ENCODE measurements at places on chromosomes 6 and 20.
A peak's percentile ranks its signal among the peaks of the same experiment; 100 is the strongest.

DNA sequence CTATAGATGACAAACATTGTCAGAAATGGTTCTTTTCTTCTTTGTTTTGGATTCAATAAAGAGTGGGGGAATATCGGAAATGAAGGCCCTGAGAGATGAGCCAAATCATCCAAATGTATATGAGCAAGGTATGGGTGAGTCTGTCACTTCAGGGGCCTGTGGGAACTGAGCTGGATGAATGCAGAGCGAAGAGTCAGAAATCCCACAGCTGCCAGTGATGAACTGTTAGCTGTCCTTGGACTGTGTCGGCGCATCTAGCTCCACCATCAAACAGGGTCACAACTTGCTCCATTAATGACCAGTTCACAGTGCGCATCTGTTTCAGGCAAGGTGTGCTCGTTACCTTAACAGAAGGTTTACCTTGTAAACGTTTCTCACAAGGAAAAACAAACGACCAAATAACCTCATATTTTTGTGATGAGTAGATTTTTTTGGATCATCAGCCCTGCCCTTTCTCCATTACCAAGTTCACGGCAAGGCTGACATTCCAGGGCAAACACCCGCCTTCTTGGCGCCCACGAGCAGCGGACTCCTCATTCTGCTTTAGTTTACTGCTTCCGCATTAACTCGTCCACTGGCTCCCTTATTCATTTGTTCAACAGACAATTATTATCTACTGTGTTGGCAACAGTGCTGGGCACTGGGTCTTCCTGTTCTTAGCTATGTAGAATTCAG lies 15.0 kb upstream of the CCN6 start:
- DNase-seq = no peak

DNA sequence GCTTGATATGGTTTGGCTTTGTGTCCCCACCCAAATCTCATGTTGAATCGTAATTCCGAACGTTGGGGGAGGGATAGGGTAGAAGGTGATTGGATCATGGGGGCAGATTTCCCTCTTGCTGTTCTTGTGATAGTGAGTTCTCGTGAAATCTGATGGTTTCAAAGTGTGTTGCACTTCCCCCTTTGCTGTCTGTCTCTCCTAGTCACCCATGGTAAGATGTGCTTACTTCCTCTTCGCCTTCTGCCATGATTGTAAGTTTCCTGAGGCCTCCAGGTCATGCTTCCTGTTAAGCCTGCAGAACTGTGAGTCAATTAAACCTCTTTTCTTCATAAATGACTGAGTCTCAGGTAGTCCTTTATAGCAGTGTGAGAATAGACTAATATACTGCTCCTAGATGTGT lies 19.9 kb downstream of the PFDN4 start:
- peak; percentile 34 for DNase-seq

DNA sequence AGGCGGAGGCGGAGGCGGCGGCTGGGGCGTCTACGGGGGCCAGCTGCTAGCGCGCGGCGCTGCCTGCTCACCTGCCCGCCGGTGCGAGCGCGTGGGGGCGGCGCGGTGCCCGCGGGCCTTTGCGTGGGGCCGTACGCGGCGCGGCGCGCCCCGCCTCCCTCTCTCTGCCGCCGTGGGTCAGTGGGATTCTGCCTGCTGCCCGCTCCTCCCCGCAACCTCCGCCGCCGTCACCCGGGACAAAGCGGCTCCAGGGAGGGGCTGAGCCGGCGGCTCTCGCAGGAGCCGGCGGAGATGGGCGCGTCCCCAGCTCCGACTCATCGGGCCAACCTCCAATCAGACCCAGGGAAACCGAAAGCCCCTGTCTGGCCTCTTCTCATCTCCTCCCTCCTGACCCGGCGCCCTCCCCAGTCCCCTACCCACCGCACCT lies at the start of gene RCAN2:
Gene RCAN2 (minus strand): TSS at position 249 of the 427 bp plus-strand sequence.
- DNase-seq = no peak

GRCh38 chr6:154785075-154785474 lies 51.9 kb downstream of the SCAF8 start:
- no peak for DNase-seq

GRCh38 chr6:6683969-6684833 lies 95.7 kb downstream of the LY86 start:
- no peak for DNase-seq

DNA sequence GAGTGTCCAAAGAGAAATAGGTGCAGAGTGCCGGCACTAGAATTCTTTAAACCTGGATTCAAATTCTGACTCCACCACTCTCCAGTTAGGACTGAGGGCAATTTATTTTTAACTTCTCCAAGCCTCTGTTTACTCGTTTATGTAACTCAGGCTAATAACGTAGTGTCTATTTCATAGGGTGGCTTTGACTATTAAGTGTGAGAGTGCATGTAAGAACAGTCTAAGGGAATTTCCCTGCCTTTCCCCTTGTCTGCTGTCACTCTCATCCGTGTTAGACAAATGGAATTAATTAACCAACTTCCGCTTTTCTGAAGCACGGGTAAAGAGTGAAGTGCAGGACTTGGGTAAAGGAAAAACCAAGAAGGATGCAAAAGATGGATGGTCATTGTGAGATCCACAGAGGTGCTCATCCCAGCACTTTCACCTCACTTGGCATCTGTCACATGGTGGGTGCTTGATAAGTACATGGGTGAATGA lies 4.1 kb upstream of the ZKSCAN8 start:
- peak; percentile 45 for DNase-seq

DNA sequence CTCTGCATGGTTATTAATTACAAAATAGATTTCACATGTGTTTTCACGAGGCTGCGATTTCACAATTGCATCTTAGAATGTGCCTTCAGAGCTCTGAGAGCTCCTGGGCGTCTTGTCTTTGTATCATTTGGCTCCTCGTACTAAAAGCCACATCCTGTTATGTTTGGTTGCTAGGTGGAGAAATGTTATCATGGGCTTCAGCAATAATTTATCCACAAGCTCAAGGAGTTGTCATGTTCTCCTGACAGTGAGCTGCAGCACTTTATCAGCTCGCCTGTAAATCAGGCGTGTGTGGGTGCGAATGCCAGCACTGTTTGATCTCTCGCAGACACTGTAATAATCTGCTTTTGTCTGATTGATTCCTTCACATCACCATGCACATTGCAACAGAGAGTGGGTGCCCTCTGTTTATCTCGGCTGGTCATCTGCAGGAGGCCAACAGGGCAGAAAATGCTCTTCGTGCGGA lies 218.6 kb upstream of the ZFP64 start:
- DNase-seq = peak; percentile 80

DNA sequence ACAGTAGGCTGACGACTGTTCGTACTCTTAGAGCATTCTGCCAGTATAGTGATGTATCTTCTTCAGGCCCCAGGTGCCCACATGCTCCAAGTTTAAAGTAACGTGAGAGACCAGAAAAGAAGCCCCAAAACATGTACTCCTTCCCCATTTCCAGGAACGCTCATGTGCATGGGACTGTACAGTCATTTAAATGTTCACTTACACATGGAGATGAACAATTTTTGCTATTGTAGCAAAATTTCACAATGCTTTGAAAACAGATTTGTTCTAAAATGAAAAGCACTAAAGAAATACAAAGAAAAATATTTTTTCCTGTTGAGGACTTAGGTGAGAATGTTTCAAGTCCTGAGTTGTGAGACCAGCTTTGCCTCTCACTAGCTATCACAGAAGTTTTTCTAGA lies 269.3 kb upstream of the PRDM1 start:
- no peak for DNase-seq

All from HL-60 (cell line).